ENCODE measurements at places on chromosomes 7 and 10. TPM values are rescaled to one million over a fixed set of nuclear protein-coding genes. Genes with fewer than 3 reads are reported as not detected.

Gene LIPJ
- not detected for total RNA-seq

Gene ARHGEF5
- total RNA-seq: 2.5 TPM

Gene EMX2
- not detected for total RNA-seq

Gene ST8SIA6
- total RNA-seq: not detected

Gene PAPOLB
- not detected for total RNA-seq

Gene LRRC61
- total RNA-seq: not detected

Gene GBX1
- total RNA-seq: not detected

Gene ABCB1
- not detected for total RNA-seq

Gene HK1
- 40.8 TPM for total RNA-seq

Gene CPA1
- not detected for total RNA-seq

Gene PILRB
- total RNA-seq: 26.3 TPM

Gene FAM25A
- total RNA-seq: not detected

Gene NUTM2B
- total RNA-seq: 0.30 TPM

Gene FAM221A
- 0.46 TPM for total RNA-seq

Gene RBP4
- total RNA-seq: 11.8 TPM

Gene SLC29A3
- total RNA-seq: 21.6 TPM

Gene ITGA8
- total RNA-seq: not detected

Gene HYAL4
- total RNA-seq: not detected

Gene R3HCC1L
- 13.9 TPM for total RNA-seq

Gene OGDHL
- total RNA-seq: 0.40 TPM

Gene GPNMB
- total RNA-seq: 2.5 TPM

Gene FFAR4
- total RNA-seq: 0.13 TPM

Gene FBXL13
- total RNA-seq: 0.41 TPM

Gene ING3
- total RNA-seq: 4.9 TPM

Gene ATP5MK
- 499 TPM for total RNA-seq

Gene TMEM26
- total RNA-seq: 0.06 TPM

Gene AEBP1
- not detected for total RNA-seq

Gene PRKCQ
- 3.3 TPM for total RNA-seq

Gene TWIST1
- 4.4 TPM for total RNA-seq

Gene AKR1C2
- 3,571 TPM for total RNA-seq

Gene INA
- 20.0 TPM for total RNA-seq

Gene IRF5
- 13.4 TPM for total RNA-seq

Gene COL28A1
- 0.98 TPM for total RNA-seq

All from A549 treated with Mapracorat at 1 μM for 4 hours (cell line).